ENCODE measurements at places on chromosomes 4 and X. TPM values are rescaled to one million over a fixed set of nuclear protein-coding genes. Genes with fewer than 3 reads are reported as not detected.

GRCh38 chr4:169677150-169677748 is 56.9 kb downstream of the CLCN3 start:
- no peak for DNase-seq
- no peaks in the 10 kb centered on the region for H3K4me1 ChIP-seq
- no peaks in the 10 kb centered on the region for H3K27me3 ChIP-seq
- no peak overlapping the region for H3K4me3 ChIP-seq
- H3K27ac ChIP-seq, result no peak overlapping the region
- peaks cover 11% of the 10 kb centered on the region for H3K36me3 ChIP-seq

- H3K27me3 ChIP-seq, result no peaks in the 10 kb centered on the region
- no peak overlapping the region for H3K4me3 ChIP-seq
- no peak for DNase-seq
- no peaks in the 10 kb centered on the region for H3K36me3 ChIP-seq
- H3K4me1 ChIP-seq, result no peaks in the 10 kb centered on the region
Observed at GRCh38 chr4:144970597-144970996, 127.4 kb downstream of the ANAPC10 start.

- H3K36me3 ChIP-seq, result no peaks in the 10 kb centered on the region
- H3K4me3 ChIP-seq, result no peak overlapping the region
- DNase-seq, result no peak
- no peaks in the 10 kb centered on the region for H3K27me3 ChIP-seq
- H3K4me1 ChIP-seq, result no peaks in the 10 kb centered on the region
- no peak overlapping the region for H3K27ac ChIP-seq
Observed at GRCh38 chr4:59650861-59651260, 1549.3 kb upstream of the ADGRL3 start.

GRCh38 chrX:147626605-147627004 is 285.1 kb upstream of the FMR1 start:
- H3K4me1 ChIP-seq, result no peaks in the 10 kb centered on the region
- no peaks in the 10 kb centered on the region for H3K27me3 ChIP-seq
- H3K4me3 ChIP-seq, result no peak overlapping the region
- DNase-seq, result no peak

- no peaks in the 10 kb centered on the region for H3K27me3 ChIP-seq
- H3K4me3 ChIP-seq, result no peak overlapping the region
- H3K27ac ChIP-seq, result no peak overlapping the region
- H3K4me1 ChIP-seq, result no peaks in the 10 kb centered on the region
- DNase-seq, result no peak
Observed at GRCh38 chr4:32117693-32118092, 1397.5 kb downstream of the PCDH7 start.

DNA sequence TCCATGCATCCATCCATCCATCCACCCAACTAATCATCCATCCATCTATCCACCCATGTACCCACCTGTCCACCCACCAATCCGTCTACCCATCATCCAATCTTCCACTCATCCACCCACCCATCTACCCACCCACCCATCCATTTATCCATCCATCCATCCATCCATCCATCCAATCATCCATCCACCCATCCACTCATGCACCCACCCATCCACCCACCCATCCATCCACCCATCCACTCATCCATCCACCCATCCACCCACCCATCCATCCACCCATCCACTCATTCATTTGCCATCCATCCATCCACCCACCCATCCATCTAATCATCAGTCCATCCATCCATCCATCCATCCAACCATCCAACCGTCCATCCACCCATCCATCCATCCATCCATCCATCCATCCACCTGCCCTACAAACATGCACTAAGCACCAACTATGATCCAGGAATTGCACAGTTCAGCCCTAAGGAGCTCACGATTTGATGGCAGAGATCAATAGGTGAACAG is 21.3 kb upstream of the MXD4 start:
- no peak overlapping the region for H3K4me3 ChIP-seq
- no peaks in the 10 kb centered on the region for H3K27me3 ChIP-seq
- peaks cover 21% of the 10 kb centered on the region for H3K4me1 ChIP-seq
- no peak overlapping the region for H3K27ac ChIP-seq
- no peak for DNase-seq

TIMM17B gene
- 81.0 TPM for polyA plus RNA-seq

Measured in SK-N-SH (cell line).